ENCODE measurements at places on chromosomes 6 and 20.

- DNase-seq, result no peak
These were observed 55.0 kb upstream of the PLCB1 start for GRCh38 chr20:8077137-8077466.

DNA sequence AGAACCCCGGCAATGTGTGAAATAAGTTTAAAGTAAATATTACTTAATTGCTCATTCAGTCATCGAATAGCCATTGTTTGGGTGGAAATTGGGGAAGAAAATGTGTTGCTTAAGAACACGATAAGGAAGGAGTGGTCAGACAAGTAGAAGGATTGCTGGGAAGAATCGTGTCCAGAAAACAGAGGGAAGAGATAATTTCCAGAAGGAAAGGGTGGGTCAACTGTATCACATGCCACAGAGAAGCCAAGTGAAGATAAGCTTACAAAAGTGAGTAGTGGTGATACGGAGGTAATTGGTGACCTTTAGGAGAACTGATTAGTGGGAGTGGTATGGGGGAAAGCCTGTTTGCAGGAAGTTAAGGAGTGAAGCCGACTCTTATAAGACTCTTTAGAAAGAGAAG lies 306.2 kb downstream of the SOX4 start:
- no peak for DNase-seq

DNA sequence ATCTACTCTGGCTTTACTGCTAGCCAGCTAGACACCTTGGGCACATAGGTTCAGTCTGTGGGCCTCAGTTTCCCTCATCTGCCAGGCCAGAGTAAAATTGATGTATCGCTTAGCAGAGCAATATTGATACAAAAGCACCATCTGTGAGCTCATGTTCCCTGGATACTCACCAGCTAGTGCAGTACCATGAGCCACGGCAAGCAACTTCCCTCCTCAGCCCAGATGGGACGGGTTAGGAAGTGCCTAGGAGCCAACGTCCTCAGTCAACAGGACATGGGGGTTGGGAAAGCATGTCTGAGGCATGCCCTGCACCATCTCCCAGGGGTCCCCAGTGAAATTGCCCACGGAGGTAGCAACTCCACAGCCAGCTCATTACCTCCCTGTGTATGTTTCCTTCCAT lies 258.3 kb downstream of the ANKRD60 start:
- DNase-seq, result no peak

GRCh38 chr6:39088331-39088730 lies 26.7 kb downstream of the SAYSD1 start:
- DNase-seq, result no peak

- no peak for DNase-seq
These were observed 20.3 kb upstream of the LRRN4 start for GRCh38 chr20:6074145-6074561.
